ENCODE measurements at places on chromosomes 2 and 18.

DNA sequence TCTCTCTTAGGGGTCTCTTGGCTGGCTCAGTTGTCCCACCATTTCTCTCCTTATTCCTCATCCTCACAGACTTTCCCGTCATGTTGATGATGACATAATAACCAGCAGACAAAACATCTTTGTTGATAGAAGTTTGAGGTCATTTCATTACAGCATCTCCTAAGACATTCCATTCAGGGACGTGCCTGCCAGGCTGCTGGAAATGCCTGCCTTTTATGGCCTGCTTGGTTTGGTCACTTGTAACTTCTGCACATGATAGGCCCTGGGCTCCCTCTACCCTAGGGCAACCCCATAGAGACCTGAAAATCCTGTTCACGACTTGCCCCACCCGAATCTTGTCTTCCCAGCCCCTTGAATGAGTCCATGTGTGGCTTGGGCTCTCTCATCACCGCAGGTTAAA is 81.7 kb downstream of the SDC1 start:
- DNase-seq: no peak

DNA sequence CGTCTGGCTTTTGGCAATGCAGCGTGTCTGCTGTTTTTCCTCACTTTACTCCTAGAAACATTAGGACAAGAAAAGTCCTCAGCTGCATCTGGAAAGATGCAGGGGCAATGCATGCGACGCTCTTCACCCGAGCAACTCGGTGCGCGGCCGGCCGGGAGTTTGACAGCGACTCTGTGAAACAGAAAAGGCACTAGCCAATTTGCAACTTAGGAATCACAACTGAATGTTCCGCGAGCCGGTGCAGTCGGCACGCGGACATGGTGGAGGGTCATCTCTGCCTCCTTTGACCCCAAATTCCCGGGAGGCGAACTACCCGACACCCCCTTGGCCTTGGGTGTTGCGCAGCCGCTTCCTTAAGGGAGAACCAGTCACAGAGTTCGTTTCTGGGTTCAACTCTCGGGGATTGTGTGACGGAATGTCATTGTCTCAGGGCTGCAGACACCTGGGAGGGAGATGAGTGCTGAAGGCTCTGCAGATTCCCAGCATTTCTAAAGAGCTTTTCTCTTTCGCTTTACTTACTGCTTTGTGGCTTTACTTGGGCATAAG is 9.8 kb downstream of the NR4A2 start:
- DNase-seq: no peak

GRCh38 chr2:195909926-195910325 is 158.7 kb downstream of the DNAH7 start:
- DNase-seq: no peak

- DNase-seq: no peak
These were observed 18.6 kb upstream of the KLHL30 start for GRCh38 chr2:238119756-238120462.

DNA sequence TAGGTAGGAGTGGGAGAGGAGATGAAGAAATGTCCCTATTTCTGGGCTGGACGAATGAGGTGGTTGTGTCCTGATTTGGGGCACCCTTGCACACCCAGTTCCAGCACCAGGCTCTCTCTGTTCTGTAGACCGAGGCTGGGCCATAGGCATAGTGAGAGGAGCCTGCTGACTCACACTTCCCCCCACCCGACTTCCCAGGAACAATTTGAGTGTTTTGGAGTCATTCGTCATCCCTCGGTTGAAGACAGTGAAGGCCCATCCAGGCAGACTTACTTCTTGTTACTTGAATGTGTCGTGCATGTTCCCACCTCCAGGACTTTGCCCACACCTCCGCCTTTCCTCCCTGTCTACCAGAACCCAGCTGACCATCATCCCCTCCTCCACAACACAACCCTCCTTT is 179.1 kb downstream of the HAUS1 start:
- no peak for DNase-seq

GRCh38 chr18:77207540-77207939 is 42.1 kb upstream of the GALR1 start:
- no peak for DNase-seq
